Stimulated activated CD8-positive, alpha-beta memory T cell treated with anti-CD3 and anti-CD28 coated beads, Interleukin-7, amount 100 ng/mL, for 24 hours (primary cell): ENCODE measurements at places on chromosomes 7 and 10.

DNA sequence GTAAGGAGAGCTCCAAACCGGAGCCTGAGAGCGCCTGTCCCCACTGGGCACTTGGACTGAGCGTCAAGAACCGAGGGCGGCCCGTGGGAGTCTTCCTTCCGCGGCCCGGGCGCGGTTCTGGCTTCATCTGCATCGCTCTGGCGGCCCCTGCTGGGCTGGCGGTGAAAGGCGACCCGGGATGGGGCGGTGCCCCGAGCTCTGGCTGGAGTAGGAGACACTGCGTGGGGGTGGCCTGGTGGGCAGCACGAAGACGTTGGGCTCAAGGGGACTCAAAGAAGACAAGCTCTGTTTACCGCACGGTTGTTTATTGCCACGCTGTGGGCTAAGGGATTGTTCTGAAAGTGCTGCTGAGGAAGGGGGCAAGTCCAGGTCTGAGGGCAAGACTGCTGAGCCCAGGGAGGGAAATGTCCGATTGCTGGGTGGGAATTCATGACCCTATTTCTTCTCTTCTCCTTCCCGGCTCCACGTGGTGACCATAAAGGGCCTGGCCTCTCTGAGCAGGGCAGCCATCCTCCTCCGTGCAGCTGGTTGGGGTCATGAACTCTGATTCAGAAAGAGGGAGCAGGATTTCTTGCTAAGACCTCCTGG lies 29.8 kb downstream of the PLAU start:
- peak; percentile 75 for DNase-seq

DNA sequence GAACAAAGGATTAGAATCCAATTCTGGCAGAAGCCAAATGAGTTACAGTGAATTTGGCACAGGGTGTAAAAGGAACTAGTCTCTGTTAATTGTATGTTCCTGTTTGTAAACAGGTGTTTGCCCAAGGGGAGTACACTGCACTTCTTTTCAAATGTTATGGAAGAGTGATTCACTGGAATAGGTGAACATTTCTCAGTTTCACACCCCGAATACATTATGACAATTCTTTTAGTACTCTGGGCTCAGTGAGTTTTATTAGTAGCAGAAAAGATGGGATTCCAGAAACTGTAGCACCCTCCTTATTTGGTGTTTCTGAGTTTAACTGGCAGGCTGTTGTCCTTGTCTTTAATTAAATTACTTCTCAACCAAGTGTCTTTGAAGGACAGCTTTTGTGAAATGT lies 329.2 kb downstream of the BBS9 start:
- no peak for DNase-seq

GRCh38 chr7:138027100-138027499 lies 25.2 kb upstream of the CREB3L2 start:
- no peak for DNase-seq

- no peak for DNase-seq
Measured at GRCh38 chr7:229184-229964, 37.0 kb downstream of the FAM20C start.

- DNase-seq = no peak
Measured at GRCh38 chr7:77330169-77330882, 85.8 kb downstream of the GSAP start.

- DNase-seq = no peak
Measured at GRCh38 chr7:108045669-108046068, 42.7 kb upstream of the LAMB1 start.

- no peak for DNase-seq
Measured at GRCh38 chr10:46268076-46268881, 18.5 kb upstream of the ANTXRL start.
